ENCODE measurements at places on chromosomes 6 and 20. TPM values are rescaled to one million over a fixed set of nuclear protein-coding genes. Genes with fewer than 3 reads are reported as not detected.

DNA sequence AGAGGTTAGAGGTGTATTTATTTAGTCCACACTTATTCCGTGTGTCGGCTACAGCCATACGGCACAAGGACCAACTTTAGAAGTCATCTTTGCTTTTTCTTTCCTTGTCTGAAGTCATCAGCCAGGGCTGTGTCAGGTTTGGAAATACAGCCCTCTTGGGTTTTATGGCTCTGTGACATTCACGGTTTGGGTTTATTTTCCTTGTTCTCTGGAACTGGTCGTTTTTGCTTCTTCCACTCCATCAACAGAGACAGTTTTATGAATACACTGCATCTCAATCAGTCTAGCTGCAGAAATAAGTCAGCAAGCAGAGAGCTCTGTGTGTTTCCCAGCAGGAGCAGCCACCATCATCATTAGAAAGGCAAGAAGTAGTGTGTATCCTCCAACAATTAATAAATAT, 132.5 kb downstream of the TBC1D7 start:
- no peak for DNase-seq

DNA sequence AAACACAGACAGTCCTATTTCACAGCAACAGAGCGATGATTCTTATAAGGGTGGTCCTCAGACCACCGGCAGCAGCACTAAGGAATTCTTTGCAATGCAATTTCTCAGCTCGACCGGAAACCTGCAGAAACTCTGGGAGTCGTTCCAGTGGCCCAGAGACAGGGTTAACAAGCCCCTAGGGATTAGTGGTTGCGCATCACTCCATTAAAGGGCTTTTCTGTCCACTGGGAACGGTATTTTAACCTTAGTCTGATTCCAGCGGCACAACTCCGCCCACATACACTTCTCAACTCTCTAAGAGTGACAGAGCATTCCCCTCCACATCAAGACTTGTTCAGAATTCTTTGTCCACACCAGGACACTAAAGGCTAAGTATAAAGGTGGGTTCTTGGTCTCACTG, 341.5 kb downstream of the TFAP2A start:
- no peak for DNase-seq

- DNase-seq, result no peak
These were observed 16.7 kb downstream of the PMEPA1 start for GRCh38 chr20:57693002-57693582.

DNA sequence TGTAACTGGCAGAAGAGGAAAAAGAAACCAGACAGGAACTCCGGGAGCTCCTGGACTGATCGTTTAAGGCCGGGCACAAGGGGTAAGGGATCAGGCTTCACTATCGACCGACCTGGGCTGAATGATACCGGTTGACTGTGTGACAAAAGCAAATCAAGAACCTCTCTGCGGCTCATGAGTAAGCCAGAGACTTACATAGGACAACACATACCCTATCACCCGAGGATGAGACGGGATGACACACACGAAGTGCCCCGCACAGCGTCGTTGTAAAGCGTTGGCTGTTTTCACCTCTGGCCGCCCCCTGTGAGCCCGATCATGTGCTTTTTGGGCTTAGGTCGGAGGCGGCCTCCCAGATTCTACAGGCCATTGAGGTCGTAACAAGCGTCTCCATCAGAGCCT, 695 bp upstream of the TGIF2 start:
- peak; percentile 58 for DNase-seq

DNA sequence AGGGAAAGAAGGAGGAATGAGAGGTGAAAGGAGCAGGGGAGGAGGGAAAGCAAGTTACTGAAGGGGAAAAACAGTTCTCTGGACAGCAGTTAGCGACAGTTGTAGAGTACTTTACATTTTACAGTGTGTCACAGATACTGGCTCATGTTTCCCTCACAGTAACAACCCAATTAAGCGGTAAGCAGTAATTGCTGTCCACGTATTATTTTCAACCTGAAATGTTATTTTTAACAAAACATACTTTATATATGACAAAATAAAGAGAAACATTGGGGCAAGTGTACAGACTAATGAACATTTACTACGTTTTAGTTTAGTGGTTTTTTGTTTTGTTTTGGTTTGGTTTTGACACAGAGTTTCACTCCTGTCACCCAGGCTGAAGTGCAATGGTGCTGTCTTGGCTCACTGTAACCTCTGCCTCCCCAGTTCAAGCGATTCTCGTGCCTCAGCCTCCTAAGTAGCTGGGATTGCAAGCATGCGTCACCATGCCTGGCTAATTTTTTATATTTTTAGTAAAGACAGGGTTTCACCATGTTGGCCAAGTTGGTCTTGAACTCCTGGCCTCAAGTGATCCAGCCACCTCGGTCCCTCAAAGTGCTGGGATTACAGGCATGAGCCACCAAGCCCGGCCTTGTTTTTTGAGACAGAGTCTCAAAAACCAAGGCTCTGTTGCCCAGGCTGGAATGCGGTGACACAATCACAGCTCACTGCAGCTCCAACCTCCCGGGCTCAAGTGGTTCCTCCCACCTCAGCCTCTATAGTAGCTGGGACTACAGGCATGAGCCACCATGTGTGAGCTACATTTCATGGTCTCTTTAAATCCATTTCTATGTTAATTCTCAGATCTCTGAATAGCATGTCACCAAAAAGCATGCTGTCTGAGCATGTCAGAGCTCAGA, 22.6 kb upstream of the BTN3A2 start:
- DNase-seq, result peak; percentile 43

DNA sequence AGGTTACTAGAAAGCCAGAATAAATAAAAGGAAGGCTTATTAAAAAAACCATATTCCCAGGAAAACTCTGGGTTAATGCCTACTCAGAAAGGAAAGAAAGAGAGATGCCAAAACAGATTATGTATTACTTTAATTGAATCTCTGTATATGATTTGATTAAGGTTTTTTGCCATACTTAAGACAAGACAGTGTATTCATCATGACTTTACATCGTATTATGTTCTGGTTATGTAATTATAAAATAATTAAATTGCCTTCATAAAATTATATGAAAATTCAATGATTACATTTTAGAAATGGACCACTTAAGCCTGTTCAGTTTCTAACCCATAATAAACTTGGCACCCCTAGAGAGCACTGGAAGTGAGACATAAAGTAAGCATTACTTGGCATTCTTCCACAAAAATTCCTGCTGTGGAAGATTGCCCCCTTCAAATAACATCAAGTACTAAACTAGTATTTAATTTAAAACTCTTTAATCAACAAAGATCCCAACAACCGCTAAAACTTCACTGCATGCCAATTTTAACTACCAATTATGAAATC, 20.8 kb upstream of the IBTK start:
- DNase-seq, result no peak

DNA sequence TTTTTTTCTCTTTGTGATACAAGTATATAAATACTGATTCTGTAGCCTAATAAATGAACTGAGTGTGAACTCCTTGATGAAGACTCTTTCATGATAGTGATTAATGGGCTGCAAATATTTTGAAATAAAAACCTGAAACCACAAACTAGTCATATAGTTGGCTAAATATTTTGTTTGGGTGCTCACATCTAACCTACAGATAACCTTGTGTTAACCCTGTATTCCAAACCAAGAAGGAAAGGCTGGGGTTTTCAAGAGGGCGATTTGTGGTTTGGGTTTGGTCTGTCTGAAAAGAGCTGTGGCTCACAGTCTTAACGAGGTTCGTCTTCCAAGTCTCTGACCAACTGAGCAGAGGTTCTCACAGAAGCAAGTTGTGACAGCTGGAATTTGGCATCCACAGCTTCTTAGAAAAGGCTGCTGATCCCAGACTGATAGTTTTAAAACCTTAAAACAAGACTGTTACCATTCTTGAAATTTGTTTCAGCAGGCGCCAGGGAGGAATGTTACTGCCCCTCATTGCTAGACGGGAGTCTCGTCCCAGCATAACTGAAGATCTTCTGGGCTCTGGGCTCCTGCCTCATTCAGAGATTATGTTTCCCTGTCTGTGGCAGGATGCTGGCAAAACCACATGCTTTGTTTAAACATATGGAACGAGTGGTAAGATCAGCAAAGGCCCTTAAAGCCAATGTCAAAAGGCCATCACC, 736.4 kb upstream of the MARCKS start:
- DNase-seq, result peak; percentile 99

DNA sequence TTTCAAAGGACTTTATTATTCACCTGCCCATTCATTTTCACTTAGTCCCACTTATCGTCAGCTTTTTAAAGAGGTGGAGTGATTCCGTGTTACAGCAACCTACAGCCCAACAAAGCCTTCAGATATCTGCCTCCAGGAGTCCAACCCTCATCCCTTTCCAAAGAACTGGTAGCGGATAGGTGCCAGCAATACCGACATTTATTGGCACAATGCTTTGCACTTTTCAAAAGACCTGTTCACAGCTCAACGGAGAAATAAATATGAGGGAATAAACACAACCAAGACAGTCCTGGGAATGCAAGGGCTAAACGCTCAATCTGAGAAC, 819 bp upstream of the MTRF1L start:
- DNase-seq, result no peak

DNA sequence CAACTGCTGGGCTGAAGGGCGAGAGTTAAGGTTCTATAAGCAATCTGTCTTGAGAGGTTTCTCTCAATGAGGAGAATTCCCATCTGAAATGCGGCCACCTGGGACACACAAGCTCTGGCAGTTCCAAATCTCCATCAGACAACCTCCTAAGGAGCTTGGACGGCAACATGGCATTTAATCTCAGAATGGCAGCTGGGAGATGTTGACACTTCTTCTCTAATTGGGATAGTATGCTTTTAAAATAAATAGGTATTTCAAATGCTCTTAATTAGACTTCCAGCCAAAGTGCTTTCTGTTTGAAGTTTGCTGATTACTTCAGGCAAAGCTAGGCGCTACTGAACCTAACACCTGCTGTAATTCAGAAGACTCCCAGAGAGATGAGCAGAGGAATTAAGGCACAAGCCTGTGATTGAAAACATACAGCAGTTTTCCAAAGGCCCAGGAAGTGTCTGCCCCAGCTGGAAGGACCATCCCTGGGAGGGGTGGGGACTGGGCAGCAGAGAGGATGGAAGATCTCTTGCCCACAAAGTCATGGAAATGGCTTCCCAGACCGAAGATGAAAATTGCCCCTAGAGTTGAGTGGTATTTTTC, 59.1 kb upstream of the KCNK16 start:
- DNase-seq, result no peak

- no peak for DNase-seq
These were observed 517.6 kb downstream of the CD83 start for GRCh38 chr6:14635195-14635594.

DNA sequence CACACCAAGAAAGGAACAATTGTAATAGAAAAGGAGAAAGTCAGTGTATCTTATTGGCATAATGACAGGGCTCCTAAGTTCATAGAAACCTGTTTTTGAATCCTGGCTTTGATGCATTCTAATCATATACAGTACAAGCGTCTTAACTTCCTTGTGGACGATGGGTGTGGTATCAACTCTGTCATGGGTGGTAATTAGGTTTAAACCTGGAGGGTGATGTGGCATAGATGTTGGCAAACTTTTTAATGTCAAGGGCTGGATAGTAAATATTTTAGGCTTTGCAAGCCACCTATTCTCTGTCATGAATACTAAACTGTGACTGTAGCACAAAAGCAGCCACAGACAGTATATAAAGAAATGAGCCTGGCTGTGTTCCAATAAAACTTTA, 138.7 kb upstream of the EDN1 start:
- DNase-seq, result no peak

- DNase-seq, result no peak
These were observed 236.9 kb downstream of the BCAS1 start for GRCh38 chr20:53833333-53834061.

GRCh38 chr6:100335991-100336390, 128.7 kb downstream of the SIM1 start:
- no peak for DNase-seq

DNA sequence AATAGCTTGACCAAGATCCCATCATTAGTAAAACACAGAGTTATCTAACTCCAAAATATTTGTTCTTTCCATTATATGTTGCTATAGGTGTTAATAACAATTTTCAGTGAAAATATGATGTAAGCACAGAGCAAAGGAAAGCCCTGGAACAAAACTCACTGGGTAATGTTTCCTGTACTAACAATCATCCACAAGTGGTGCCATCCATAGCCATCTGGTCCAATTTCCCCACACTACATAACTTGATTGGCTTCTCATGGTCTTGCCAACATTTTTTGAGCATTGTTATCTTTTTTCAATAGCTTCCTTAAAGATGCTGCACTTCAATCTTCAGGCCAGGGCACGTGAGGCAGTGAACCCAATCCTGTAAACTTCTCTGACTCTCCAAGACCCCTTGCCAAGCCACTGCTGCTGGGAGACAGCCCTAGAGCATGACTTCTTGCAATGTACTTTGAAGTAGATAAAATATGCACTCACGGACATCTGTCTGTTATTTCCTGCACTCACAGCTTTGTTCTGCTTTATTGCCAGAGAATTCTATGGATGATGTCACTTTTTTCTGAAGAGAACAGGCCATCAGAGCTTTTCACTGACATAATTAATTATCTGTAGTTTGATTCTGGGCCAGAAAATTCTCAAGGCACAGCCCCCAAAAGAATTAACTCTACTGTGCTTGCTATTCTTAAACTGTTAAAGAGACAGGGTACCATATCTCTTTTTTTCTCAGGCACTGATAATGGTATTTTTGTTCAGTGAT, 97.5 kb upstream of the TMEM30A start:
- no peak for DNase-seq

DNA sequence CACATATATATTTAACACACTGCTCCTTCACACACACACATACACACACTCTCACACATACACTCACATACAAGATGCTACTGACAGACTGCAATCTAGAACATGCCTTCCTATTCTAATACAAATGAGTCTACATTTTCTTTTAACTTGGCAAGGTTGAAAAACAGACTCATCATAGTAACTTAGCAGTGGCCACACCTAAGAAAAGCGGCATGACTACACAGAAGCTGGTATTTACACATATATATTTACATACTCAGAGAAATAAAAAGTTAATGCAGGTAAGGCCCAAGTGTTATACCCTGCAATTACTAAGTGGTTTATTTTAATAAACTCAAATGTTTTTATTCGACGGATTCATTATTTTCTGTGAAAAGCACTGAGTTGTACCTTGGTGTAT, 209.3 kb downstream of the FOXC1 start:
- no peak for DNase-seq

GRCh38 chr6:15312500-15312899, 66.6 kb downstream of the JARID2 start:
- peak; percentile 74 for DNase-seq

- no peak for DNase-seq
These were observed 10.3 kb downstream of the MTHFD1L start for GRCh38 chr6:150875841-150876240.

GRCh38 chr6:37126961-37127616, 42.9 kb upstream of the PIM1 start:
- no peak for DNase-seq

CTCFL gene
- not detected for total RNA-seq

SPTLC3 gene
- 11.4 TPM for total RNA-seq

SPATS1 gene
- not detected for total RNA-seq

MEA1 gene
- 131 TPM for total RNA-seq

ZNF165 gene
- total RNA-seq, result 1.1 TPM

C6orf15 gene
- total RNA-seq, result not detected

HLA-DRB1 gene
- 5.5 TPM for total RNA-seq

PKIB gene
- 0.72 TPM for total RNA-seq

TCF15 gene
- not detected for total RNA-seq

PBOV1 gene
- total RNA-seq, result not detected

All from RPMI7951 (cell line).